Caki2 (cell line): ENCODE measurements at places on chromosomes 6 and 20. TPM values are rescaled to one million over a fixed set of nuclear protein-coding genes. Genes with fewer than 3 reads are reported as not detected.

SNAP25 gene
- total RNA-seq = 2.6 and 3.2 TPM in 2 replicates

CD24 gene
- 922 and 985 TPM in 2 replicates for total RNA-seq

SYNDIG1 gene
- 0.09 and 0.44 TPM in 2 replicates for total RNA-seq

DNA sequence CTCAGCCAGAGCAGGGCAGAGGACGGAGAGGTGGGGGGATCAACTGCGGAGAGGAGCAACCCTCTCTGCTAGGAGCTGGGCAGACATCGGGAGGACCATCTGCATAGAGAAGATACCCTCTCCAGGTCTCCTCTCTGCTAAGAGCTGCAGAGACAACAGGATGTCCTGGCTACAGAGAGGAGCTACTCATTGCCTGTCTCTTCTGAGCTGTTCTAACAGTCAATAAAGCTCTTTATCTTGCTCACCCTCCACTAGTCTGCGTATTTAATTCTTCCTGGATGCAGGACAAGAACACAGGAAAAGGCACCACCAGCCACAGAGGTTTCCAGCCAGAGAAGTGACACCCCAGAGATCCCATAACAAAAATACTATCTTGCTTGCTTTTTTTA lies 871.1 kb upstream of the GJE1 start:
- DNase-seq = no peak

- no peak for DNase-seq
Observed at GRCh38 chr6:158756126-158756525, 63.0 kb downstream of the EZR start.

GRCh38 chr6:44265007-44265721 lies at the start of gene NFKBIE:
Gene NFKBIE, minus strand, starts transcription at chr6:44265551. Its CDS starts 205 bp downstream, at chr6:44265346.
- peak; percentile 80 for DNase-seq

DNA sequence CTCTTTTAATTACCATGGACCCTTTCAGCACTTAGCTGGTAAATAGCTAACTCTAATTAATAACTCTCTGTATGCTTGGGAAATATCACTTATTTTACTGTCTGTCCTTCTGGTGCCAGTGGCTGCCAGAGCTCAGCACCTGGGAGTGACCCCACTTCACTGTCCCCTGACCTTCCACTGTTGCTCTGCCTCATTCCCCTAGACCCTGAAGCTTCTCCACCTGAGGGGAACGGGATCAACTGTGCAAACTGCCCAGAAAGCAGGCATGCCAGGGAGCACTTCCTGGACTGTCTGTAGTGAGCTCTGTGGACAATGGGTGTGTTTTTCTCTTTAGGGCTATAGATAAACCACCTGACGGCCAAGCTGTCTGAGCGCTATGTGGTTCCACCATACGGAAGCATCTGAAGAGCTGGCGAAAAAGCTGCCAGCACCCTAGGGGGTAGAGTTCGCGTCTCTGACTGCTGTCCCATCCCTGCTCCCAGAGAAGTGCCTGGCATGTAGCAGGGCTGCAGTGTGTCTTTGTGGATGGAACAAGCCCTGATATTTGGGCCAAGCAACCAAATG lies 106.3 kb upstream of the FOXA2 start:
- DNase-seq = no peak

DNA sequence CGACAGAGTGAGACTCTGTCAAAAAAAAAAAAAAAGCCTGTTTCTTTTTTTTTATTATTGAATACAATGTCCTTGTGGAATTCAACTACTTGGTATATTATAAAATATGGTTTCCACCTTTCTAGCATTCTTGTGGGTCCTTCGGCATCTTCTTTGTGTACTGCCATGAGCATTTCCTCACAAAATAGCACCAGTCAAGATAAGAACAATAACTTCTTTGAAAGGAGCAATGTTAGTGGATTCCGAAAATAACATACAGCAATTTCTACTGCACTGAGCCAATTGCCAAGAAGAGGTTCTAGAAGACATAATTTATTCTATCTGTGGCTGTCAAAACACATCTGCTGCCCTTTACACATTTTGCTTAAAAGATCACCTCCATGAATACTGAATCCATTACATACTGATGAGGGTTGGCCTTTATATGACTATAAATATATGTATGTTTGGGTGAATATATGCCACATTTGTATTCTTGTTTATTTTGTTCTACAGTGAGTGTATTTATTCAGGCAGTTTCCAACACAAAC lies 19.1 kb upstream of the SPTLC3 start:
- DNase-seq = no peak

GRCh38 chr6:73610444-73611275 lies 43.1 kb downstream of the SLC17A5 start:
- DNase-seq = peak; percentile 62
